Glomerular endothelial cell (primary cell): ENCODE measurements at places on chromosomes 4 and X. TPM values are rescaled to one million over a fixed set of nuclear protein-coding genes. Genes with fewer than 3 reads are reported as not detected.

Gene IL2
- not detected in 2 replicates for total RNA-seq

Gene SHROOM4
- total RNA-seq: 39.6 and 48.9 TPM in 2 replicates

Gene KLF8
- 0.34 and 0.99 TPM in 2 replicates for total RNA-seq

DNA sequence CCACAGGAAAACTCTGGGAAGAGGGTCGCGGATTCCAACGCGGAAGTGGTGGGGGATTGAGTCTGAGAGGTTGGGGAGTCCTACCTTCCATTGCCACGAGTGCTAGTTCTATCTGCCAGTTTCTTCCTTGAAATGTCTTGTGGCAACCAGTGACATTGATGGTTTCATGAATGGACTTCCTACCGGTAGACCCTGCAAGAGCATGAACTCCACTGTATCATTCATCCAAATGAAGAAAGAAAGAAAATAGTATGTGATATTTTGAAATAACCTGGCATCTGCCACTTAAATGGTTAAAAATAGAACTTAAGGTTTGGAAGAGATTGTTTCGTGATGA, 1.1 kb upstream of the SLC10A7 start:
- no peak for DNase-seq

DNA sequence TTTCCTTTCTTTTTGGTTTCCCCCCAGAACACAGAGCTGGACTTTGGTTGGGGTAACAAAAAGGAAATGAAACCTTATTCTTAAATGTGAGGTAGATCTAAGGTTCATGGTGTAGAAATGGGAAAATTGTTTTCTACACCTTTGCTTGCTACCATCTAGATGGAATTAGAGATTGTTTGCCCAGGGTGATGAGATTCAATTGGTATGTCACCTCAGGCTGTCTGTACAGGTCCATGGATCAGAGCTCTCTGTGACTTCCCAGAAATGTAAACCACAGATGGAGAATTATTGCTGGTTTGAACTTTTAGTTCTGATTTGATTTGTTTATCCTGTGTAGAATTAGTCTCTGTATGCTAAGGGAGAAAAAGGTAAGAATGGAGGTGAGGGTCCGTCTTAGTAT, 146.7 kb downstream of the PCDH7 start:
- no peak for DNase-seq

DNA sequence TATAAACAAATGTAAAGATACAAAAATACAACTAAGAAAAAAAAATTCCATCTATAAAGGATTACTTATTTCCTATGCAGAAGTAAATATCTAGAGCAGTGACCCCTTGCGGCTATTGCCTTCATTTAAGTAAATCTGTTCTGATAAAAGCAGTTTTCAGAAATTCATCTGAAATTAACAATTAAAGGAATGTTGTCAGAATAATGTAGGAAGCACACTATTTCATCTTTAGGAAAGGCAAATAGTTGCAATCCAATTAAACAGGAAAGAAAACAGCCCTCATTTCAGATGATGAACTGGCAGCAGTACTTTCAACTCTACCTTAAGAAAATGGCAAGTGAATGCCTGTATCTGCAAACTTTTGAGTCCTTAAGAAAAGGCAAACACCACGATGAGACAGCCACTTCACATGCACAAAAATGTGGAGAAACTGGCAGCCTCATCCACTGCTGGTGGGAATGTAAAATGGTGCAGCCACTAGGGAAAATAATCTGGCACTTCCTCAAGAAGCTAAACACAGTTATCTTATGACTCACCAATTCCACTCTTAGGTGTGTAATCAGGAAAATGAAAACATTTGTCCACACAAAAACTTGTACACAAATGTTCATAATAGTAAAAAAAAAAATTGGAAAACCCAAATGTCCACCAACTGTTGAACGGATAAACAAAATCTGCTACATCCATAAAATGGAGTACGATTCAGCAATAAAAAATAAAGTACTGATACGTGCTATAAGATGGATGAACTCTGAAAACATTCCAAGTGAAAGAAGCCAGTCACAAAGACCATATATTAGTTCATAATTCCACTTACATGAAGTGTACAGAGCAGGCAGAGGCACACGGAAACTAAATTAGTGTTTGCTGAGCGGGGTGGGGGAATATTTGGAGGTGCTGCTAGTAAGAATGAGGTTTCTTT, 2.0 kb upstream of the THAP9 start:
- no peak for DNase-seq

DNA sequence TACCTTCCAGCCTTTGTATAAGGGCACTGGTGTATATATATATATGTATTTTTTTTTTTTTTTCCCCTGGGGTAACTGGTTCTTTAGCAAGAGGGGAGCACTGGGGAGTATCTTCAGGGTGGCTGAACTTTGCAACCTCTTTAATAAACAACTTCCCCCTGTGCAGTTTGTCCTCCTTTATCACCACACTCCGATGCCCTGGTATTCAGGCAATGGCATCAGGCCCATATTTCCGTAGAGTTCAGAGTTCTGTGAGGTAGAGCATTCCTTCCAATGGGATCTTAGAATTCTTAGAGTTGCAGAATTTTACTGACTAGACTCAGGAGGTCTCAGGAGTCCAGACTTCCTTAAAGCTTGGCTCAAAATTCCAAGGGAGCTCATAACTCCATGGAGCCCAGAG, 24.6 kb downstream of the NYX start:
- DNase-seq: no peak

DNA sequence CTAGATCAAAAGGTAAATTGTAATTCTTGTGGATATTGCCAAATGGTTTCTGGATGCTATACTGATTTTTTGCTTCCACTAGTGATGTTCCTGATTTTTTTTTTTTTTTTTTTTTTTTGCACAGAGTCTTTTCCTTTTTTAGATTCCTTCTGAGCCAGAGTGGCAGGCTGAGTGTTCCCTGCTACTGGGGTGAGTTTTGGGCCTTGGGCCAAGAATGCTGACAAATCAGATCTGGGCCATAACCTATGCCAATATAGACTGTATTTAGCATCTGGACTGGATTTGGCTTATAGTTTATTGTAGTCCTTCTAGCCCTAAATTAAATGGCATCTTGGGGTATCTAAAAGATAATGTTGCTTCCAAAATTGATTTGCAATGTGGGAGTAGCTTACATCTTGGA, 52.8 kb downstream of the REPS2 start:
- DNase-seq: no peak

DNA sequence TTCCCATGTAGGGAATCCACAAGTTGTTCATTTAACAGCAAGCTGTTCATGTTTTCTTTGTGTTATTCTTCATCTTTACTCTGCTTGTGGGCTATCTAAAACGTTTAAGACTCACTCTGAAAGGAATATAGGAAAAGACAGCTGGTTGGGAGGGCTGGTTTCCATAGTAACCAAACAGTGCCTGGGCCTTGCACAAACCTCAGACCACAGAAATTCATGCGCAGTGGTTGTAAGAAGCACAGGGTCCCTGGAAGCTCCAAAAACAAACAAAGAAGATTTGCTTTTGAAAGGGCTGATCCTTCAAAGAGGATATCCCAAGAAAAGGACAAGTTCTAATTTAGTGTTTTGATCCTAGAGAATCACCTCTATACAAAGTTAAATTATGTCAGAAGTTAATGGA, 7.8 kb downstream of the SERTM2 start:
- no peak for DNase-seq

GRCh38 chr4:119834906-119835612, 206.5 kb upstream of the PDE5A start:
- no peak for DNase-seq

GRCh38 chr4:145808021-145808650, 128.2 kb downstream of the C4orf51 start:
- DNase-seq: peak; percentile 93

GRCh38 chr4:80007745-80008149, 65.3 kb downstream of the ANTXR2 start:
- DNase-seq: no peak

- no peak for DNase-seq
Measured at GRCh38 chr4:47926667-47927258, 12.4 kb upstream of the NFXL1 start.

DNA sequence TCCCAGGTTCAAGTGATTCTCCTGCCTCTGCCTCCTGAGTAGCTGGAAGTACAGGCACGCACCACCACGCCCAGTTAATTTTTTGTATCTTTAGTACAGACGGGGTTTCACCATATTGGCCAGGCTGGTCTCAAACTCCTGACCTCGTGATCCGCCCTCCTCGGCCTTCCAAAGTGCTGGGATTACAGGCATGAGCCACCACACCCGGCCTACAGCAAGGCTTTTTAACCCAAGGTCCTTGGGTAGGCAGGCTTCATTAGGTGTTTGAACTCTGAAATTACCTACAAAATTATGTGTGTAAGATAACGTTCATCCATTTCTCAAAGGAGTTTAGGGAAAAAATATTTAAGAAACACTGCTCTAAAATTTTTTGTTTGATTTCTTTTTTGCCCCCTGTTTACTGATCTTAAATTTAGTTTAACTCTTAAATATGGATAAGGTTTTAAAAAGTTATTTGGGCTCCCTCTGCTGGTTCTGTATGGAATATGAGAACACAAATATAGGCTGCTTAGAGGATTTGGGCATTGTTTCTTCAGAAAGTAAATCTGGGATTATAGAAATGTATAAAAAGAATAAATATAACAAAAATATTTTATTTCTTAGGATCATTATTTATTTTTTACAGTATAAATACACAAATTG, 92.8 kb downstream of the CBR4 start:
- peak; percentile 39 for DNase-seq

DNA sequence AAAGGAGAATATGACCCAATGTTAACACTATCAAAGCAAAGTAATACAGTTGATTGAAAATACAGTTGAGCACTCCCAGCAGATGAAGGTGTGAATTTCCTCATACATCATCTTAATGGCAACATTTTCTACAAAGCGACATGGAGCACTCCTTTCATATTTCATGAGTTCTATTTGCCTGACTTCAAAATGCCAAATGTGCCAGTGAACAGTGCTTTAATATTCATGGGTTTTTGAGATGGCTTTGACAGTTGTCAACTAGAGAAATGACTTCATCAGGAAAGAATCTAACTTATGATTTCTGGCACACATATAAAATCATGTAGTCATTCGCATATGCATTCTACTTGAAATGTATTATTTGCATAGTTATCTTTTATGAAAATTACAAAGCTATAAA, 222.4 kb downstream of the GALNTL6 start:
- no peak for DNase-seq

DNA sequence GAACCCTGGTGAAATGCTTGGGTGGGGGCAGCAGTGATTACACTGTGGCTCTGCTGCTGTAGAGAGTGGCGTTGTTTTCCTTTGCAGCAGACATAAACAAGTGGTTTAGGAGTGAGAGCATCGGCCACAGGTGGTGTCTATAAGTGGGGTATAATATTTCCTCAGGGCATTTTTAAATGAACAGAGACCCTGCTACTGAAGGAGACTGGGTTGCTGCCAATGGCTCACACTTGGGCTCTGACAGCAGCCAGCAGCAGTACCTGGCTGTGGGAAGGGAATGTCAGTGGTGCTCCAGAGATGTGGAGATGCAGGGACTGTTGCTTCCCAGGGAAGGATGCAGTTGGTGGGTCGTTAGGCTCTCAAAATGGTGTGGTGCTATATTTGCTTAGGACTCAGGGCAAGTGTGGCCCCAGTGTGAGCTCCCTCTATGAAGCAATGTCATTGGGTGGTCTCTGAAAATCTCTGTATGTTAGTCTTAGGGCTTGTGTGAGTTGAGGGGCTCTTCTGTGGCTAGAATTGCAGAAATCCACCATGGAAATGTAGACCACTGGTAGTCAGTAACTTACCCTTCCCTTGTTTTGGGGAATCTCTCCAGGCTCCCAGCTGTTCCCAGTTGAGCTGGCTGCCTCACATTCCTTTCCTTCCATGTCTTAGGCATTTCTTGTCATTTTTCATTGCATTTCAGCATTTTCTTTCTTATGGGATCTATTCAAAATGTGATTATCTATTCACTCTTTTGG, 1023.0 kb upstream of the GRID2 start:
- DNase-seq: no peak

GRCh38 chrX:63050225-63050624, 300.9 kb downstream of the SPIN4 start:
- DNase-seq: no peak

DNA sequence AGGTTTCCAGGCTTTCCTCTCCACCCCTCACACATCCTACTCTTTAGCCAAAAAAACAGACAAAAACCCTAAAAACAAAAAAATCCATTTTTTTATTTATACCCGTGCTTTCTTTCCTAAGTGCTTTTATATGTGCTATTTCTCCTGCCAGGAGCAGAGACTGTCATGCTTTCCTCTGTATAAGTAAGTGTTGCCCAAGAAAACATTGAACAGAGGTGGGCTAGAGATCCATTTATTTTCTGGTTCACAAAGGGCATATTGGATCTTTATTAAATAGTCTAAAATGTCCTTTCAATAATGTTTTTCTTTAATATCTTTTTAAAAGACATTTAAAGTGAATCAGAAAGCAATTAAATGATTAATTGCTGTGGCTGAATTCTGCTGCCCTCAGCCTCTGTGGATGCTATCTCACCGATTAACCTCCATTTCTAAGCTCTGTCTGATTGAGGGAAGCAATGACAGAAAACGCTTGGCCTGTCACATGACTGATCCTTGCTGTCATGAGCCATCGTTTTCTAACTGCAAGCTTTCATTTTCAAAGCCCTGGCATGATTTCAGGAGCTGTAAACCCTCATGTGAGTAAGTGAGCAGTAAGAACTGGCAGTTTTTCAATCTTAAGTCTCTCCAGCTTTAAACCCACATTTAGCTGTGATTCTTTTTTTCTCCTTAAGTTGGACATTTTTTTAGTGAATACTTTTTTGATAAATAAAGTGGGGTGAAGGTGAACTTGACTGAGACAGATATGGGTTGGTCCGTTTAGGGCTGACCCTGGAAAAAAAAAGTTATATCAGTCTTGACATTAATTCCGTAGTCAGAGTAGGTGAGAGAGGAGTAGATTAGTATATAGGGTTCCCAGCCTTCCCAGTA, 180.7 kb upstream of the PGRMC2 start:
- DNase-seq: peak; percentile 22

DNA sequence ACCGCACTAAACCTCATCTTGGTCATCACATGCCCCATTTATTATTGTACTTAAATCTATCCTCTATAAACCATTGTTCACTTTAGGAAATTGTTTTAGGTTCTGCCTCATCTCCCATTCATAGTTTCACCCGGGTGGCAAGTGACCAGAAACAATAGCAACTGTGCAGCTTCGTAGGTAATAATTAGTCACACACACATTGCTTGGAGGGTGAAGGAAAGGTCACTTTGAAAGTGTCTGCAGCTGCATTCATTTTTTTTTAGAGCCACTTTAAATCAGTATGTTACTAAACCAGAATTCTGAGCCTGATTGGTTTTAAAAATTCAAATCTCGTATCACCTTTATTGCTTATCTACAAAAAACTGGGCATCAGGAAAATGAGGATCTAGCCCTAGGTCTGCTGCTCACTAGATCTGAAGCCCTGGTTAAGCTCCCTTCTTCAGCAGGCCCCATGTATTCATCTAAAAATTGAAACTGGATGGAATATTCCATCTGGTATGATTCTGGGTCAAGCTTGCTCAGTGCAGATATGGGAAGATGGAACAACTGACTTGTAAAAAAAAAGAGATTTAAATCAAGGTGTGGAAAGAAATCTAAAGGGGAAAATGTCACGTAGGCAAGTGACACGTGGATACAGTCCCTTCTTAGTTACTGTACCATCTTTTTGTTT, 62.4 kb downstream of the LIMCH1 start:
- peak; percentile 60 for DNase-seq
